KG1 (cell line): ENCODE measurements at places on chromosomes 7 and 10.

DNA sequence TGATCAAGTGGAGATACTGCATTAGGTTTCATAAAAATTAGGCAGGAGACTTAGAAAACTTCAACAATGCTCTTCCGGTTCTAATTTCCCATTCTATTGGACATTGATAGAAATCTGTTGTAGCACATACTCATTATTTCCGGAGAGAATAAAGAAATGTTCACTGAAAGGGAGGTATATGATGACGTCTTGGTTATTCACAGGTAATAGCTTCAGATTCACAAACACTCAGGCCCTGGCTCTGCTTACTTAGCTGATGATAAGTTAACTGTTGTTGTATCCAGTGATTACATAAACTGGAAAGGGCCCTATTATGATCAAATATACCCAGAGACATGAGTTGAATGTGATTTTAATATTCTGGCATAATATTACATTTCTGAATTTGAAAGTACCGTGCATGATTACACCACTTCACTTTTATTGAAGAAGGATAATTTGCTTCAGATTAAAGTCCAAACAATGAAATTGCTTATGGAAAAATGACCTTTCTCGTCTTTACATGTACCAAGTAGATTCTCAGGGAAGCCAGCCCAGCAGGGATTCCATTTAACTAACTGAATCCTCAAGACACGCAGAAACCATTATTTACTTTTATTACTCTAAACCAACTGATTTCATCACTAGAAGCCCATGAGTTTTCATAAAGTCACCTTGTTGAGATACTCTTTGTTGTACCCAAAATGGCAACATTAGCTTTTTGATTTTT is 288.0 kb upstream of the PITRM1 start:
- no peak for DNase-seq

DNA sequence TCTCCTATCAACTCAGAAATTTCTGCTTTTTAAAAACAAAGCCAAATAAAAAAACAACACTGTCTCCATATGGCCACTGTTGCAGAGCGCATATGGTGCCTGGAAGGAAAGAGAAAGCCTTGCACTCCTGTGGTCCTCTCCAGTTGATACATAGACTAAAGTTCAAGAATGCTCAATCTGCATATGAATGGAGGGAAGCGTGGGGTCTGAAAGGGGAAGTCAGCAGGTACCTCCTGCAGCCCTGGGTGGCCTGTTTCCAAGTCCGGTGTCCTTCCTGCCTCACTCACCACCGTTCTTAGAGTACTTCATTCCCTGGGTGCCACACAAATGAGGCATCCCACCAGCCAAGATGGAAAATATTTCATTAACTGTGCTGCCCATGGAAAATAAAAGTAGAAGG is 138.3 kb upstream of the PALS2 start:
- DNase-seq: no peak

- DNase-seq: no peak
Observed at GRCh38 chr7:114130866-114131265, 212.1 kb upstream of the PPP1R3A start.

DNA sequence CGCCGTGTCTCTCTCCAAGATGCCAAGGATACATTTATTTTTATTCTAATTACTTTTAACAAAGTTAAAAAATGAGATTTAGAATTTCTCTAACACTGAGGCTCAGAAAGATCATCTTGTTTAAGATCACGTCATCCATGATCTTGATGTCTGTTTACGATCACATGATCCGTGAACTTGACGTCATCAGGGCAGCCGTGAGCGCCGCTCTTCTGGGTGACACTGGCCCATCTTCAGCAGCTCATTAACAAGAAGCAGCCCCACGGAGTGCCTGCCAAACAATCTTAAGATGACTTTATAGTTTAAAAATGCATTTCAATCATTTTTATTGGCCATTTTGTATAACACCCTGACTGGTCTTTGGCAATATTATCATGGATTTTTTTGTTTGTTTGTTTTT is 291.1 kb upstream of the PRKCQ start:
- DNase-seq: no peak
